Kidney epithelial cell (primary cell): ENCODE measurements at places on chromosomes 13 and 19. TPM values are rescaled to one million over a fixed set of nuclear protein-coding genes. Genes with fewer than 3 reads are reported as not detected.

ZNF345 gene
- 2.3 and 3.1 TPM in 2 replicates for total RNA-seq

SCGB2B2 gene
- 0.38 and 0.62 TPM in 2 replicates for total RNA-seq

ZNF587 gene
- 15.8 and 19.3 TPM in 2 replicates for total RNA-seq

TTC9B gene
- total RNA-seq = not detected in 2 replicates

FUT1 gene
- 10.4 and 12.3 TPM in 2 replicates for total RNA-seq

DNA sequence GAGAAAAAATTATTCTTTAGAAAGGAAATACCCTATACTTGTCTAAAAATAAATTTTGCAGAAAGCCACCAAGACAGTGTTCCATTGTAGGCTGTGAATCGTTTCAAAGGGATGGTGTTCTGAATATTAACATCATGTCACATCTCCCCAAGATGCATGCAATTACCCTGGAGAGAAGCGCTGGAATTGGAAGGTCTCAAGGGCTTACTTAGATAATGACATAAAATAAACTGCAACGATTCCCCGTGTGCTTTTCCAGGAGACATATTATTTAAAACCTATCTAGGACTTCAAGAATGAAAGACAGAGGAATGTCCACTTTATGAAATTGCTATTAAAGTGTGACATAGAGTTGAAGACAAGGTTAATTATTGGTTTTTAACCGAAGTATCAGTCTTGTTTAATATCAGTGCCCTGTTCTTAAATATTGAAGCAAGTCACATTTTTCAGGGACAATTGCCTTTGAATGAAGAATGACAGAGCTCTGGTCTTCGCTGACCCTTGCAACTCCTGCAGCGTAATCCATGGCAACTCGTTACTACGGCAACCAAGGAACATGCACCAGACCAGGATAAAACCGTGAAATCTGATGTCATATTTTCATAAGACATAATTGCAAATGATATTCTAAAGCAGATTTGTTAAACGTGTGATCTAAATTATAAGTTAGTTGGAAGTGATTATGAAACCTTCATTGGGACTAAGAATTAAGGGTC, 91.7 kb downstream of the EFNB2 start:
- no peak for DNase-seq

DNA sequence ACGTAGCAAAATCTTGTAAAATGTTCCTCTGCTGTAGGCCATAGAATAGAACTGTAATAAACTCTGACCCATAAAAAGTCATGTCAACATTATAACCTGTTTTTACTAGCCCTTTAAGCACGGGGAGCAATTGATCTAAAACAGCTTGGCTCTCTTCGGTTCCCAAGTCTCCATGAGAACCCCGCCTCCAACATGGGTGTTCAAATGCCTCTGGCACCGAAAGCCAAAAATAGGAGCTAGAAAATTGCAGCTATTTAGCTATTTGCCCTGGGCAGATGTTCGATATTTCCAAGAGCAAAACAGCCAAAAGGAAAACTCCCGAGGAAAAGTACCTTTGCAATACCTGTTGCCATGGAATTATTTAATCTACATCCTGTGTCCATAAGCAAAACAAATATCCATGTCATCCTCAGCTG, 563.1 kb downstream of the EFNB2 start:
- DNase-seq = no peak

- no peak for DNase-seq
These were observed 884.2 kb downstream of the DIAPH3 start for GRCh38 chr13:59279576-59279975.

DNA sequence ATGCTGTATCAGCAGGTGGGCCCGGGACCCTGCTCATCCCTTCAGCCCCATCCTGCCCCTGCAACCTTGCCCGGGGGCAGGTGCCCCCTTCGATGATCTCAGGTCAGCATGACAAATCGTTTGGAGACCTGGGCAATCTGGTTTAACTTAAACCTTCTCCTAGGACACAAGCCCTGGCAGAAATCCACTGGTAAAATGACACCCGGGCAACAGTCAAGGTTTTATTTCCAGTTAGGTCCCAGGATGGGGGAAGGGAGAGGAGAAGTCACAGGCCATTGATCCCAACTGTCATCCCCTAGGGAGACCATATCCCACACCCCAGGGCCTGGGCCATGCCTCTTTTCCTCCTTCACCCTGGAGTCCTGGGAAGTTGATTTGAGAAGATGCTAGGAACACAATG, 1.8 kb upstream of the PLIN5 start:
- no peak for DNase-seq

DNA sequence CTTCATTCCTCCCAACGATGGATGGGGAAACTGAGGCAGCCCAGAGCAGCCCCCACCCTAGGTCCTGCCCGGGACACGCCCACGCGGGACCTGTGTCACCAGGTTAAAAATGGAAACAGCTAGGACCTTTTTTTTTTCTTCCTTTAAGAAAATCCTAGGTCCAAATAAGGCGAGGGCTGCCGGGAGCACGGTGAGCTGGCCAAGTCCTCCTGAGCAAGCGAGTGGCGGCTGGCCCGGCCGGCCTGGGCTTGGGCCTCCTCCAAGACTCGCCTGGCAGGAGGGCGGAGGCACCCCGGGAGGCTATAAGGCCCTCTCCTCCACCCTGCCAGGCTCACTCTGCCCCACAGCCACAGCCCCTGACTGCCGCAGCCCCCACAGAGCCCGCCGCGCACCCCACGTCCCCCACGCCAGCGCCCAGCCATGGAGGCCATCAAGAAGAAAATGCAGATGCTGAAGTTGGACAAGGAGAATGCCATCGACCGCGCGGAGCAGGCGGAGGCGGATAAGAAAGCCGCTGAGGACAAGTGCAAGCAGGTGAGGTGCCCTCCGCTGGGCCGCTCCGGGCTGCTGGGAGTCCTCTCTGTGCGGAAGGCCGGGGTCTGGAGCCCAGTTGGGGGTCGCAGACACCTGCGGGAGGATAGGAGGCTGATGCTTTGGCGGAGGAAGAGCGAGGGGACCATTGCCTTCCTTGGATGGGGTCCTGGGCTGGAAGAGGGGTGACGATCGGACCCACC, 8.9 kb upstream of the TPM4 start:
- DNase-seq = no peak

DNA sequence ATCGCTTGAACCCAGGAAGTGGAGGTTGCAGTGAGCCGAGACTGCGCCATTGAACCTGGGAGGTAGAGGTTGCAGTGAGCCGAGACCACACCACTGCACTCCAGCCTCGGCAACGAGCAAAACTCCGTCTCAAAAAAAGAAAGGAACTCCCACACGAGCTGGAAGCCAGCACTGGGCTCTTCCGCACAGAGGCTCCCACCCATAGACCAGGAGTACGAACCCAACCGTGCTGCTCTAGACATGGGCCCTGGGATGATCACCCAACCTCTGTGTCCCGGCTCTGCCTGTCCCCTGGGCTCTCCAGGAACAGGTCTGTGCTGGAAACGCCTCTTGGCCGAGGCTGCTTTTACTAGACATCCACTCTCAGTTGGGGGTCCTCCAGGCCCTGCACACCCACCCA, 12.0 kb downstream of the DOT1L start:
- no peak for DNase-seq

- DNase-seq = no peak
These were observed 814.4 kb downstream of the EFNB2 start for GRCh38 chr13:105721016-105721415.
